Right atrium auricular region (tissue), 2 donors: ENCODE measurements at places on chromosomes 3 and 15. TPM values are rescaled to one million over a fixed set of nuclear protein-coding genes. Genes with fewer than 3 reads are reported as not detected.

DNA sequence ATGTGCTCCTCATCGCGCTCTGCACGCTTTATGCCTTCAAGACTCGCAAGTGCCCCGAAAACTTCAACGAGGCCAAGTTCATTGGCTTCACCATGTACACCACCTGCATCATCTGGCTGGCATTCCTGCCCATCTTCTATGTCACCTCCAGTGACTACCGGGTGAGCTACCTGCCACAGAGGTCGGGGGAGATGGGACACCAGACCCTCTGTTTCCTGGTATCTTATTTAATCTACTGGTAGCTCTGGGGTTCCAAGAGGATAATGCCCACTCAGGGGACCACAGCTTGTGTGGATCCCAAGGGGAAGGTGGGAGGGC is 9.1 kb downstream of the GRM2 start:
- no peak for DNase-seq

- DNase-seq = no peak
Measured at GRCh38 chr3:186909078-186909853, 21.1 kb upstream of the ST6GAL1 start.

- no peak for DNase-seq
Measured at GRCh38 chr3:106212665-106213222, 343.9 kb upstream of the CBLB start.

DNA sequence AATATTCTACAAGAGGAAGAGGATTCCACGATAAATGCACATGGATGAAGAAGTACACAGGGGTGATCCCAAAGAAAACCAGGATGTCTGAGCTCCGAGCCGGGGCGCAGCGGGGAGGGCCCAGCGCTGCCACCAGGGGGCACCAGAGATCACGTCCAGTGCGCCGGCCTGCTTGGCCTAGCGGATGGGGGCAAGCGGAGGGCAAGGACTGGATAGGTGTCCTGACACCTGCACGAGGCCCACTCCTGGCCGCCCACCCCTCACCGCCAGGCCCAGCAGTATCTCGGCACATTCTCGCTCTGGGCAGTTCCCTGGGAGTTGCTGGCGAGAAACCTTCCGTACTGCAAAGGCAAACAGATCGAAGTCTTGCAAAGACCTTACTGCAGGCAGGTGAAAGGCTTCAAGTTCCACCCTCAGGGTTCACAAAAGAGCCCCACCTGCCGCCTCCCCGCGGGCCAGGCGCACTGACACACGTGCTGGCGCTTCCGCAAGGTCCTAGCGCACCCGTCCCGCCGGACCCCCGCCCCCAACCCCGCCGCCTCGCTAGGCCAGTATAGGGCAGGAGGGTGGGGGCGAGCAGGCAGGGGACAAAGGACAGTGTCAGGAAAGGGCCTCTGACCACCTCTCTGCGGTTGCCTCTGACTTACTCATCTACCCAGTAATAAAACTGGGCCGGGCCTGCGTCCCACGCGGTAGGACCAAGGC is 3.3 kb downstream of the ANKRD63 start:
- DNase-seq = peak; percentile 71

GRCh38 chr3:188052169-188053035 is 101.6 kb upstream of the LPP start:
- peak; percentile 96 for DNase-seq

- DNase-seq = no peak
Measured at GRCh38 chr15:93121107-93121506, 32.1 kb upstream of the RGMA start.

DNA sequence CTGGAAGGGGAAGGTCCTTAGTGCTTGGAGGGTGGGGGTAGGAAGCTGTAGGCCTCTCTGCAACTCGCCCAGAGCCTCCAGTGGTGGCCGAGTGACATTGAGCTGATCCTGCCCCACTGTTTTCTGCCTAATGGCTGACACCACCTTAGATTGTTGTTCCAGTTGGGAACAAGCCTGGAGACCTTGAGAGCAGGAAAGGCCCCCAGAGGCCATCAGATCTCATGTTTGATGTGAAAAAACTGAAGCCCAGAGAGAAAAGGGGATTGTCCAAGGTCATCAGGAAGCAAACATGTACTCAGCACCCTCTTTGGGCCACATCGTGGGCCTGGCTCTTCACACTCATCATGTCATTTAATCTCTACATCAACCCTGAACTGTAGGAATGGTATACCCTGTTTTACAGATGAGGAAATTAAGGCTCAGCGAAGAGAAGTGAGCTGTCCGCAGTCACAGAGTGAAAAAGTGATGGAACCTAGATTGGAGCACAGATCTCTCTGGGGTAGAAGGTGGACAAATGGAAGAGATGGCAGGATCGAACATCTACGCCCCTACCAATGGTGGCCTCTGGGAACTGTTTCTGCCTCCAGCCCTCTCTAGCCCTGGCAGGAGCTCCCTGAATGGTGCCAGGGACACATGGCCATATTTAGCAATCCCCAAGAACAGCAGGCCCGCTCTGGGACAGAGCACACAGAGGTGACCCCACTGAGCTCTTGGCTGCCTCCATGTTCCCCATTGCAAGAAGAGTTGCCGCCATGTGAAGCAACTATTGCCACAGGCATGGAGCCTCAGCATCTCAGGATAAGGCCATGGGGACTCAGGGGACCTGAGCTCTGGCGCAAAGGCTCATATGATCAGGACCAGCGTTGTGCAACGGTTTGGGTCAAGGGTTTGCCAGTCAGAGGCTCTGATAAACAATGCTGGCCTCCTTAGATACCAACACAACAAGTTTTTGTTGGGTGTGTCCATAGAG is 31.6 kb upstream of the TSEN2 start:
- DNase-seq = no peak

GRCh38 chr15:90680371-90680935 is 36.7 kb upstream of the BLM start:
- DNase-seq = no peak

- DNase-seq = no peak
Measured at GRCh38 chr15:42046597-42046996, 25.8 kb upstream of the PLA2G4E start.

The ERICH6 gene
- total RNA-seq = not detected

GRCh38 chr3:58520403-58521335 is 16.3 kb downstream of the ACOX2 start:
- no peak for DNase-seq

The TMEM44 gene
- 6.4 TPM for total RNA-seq

The GPR15 gene
- total RNA-seq = not detected

The CCR1 gene
- total RNA-seq = 8.9 TPM

GRCh38 chr3:108882762-108883161 is 60.2 kb downstream of the TRAT1 start:
- no peak for DNase-seq

The TM4SF4 gene
- total RNA-seq = not detected

The PLA2G4D gene
- total RNA-seq = not detected

DNA sequence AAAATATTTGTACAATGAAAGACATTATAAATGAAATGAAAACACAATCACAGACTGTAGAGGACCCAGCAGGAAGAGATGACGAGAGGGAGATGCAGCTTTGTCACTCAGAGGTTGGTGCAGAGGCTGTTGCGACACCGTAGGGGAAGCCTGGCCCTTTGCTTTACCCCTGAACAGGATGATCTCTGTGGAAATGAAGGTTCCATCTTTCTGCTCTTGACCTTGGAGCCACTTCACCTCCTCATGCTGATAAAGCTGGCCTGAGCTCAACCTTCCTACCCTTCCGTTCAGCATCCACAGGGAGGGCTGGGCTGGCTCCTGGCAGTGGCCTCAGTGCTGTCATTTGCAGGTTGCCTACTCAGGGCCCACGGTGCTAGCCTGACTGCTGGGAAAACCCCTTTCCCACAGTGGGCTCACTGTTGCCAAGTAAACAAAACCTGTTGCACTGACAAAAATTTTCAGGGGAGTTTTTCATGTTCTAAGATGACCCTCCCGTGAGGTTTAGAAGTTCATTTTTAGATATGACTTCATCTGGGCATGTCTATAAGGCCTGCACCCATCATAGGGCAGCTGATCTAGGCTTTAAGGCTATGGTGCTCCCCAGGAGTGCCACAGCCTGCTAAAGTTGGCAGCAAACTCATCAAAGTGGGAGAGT is 3.0 kb upstream of the CD80 start:
- DNase-seq = no peak

- no peak for DNase-seq
Measured at GRCh38 chr3:71456826-71457225, 126.7 kb downstream of the FOXP1 start.
